ENCODE measurements at places on chromosomes 11 and 22. TPM values are rescaled to one million over a fixed set of nuclear protein-coding genes. Genes with fewer than 3 reads are reported as not detected.

GRCh38 chr22:42696331-42696967, 24.2 kb downstream of the A4GALT start:
- DNase-seq: no peak

GRCh38 chr11:125022551-125022950, 40.6 kb upstream of the SLC37A2 start:
- DNase-seq: no peak

GRCh38 chr22:30296833-30297232, 7.5 kb upstream of the CASTOR1 start:
- DNase-seq: no peak

- DNase-seq: no peak
Measured at GRCh38 chr11:49995565-49995964, 13.2 kb upstream of the OR4C12 start.

GRCh38 chr22:40982482-40983385, 31.6 kb downstream of the RBX1 start:
- no peak for DNase-seq

GRCh38 chr11:72788241-72788640, 5.6 kb downstream of the STARD10 start:
- DNase-seq: no peak

- DNase-seq: no peak
Measured at GRCh38 chr11:43790444-43790794, 90.2 kb upstream of the ALKBH3 start.

- DNase-seq: no peak
Measured at GRCh38 chr11:6431861-6432260, 8.9 kb downstream of the HPX start.

DNA sequence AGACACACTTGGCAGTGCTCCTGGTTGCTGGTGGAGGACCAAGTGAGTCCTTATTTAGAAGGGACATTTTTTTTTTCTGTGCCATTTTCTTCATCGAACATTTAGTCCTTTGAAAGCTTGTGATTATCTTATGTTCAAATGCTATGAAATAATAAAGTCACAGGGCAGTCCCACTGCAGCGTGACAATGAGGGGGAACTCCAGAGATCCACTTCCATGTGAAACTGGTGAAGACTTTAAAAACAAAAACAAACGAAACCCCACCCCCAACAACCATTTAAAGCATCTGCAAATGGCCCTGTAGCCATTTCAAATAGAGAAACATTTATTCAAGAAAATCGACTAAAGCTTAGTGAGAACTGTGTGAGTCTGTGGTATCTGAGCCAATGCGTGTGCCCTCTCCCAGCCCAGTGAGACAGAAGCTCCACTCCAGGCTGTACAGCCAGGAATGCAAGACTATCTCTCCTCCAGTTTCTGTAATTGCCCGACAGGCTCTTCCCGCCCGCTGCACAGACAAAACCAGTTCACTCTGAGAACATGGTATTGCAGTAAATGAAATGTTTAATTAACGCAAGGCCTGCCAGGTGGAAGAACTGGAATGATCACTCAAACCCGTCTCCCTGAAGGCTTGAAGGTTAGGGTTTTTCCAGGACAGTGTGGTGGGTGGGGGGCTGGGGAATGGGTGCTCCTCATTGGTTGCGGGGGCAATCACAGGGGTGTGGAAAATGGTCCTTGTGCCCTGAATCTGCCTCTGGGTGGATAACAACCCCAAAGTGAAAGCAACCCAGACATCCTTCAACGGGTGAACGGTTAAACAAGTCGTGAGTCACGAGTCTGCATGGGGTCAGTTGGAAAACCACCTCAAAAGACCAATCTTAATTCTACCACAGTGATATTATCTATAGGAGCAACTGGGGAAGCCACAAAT, 8.4 kb downstream of the KRTAP5-6 start:
- no peak for DNase-seq

DNA sequence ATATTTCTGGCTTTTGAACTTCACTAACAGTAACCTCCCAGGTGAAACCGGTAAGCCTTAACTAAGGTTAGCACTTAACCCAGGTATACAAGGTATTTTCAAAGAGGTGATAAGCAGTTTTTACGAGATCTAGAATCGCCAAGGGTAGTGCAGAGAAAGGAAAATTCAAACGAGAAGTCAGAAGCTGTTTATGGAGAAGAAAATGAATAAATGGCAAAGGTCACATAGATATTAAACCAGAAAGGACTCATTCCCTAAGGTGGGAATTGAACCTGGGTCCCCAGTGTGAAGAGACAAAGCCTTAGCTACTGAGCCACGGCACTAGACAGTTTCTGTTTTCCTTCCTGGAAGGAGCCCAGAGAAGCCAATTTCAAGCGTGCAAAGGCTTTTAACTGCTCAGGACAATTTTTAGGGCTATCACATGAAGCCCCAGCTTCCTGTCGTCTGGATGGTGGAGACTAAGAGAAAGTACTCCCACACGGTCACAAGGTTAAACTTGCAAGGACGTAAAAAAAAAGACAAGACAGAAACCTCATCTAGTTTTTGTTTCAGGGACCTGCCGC, 5.7 kb upstream of the C1QTNF6 start:
- no peak for DNase-seq

DNA sequence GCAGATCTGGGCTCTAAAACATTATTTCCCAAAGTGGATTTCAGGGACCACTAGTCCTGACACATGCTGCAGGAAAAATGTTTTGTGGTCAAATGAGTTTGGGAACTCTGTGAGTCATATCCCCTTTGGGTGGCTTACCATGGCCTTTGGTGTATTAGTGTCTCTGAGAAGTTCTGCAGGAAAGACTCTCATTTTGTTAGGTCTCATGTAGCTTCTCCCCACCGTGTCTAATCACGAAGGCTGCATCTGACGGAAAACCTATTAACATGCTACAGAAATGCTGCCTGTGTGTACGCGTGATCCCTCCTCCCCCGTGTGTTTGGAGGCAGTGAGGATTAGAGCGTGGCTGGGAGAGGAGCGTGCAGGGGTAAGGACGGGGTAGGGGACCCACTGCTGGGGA, 191.7 kb downstream of the ST3GAL4 start:
- no peak for DNase-seq

DNA sequence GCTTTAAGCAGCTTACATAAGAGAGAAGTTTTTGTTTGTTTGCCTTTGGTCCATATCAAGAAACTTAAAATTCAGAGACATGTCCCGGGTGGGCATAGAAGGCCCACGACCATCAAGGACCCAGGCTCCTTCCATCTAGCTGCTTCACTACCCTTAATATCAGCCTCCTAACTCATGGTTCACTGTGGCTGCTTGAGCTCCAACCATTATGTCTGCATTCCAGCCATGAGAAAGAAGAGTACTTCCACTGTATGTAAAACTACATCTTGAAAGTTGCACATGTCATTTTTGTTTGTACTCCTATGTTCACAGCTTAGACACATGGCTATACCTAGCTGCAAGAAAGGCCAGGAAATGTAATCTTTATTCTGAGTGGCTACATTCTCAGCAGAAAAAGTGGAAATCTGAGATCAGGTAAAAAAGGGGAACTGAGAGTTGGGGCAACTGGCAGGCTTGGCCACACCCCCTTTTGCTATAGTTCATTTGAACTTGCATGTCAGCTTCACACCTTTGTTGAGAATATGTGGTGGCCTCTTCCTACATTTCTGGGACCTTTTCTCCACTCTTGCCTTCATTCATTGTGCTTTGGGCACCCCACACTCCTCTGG, 81.3 kb upstream of the TP53I11 start:
- DNase-seq: no peak

GRCh38 chr11:61140416-61140815, 20.8 kb downstream of the VPS37C start:
- DNase-seq: no peak

SNX15 gene
- total RNA-seq: 30.0 TPM

HTR3A gene
- not detected for total RNA-seq

USP2 gene
- total RNA-seq: 0.24 TPM

SMC1B gene
- not detected for total RNA-seq

SMTNL1 gene
- total RNA-seq: not detected

OR51E2 gene
- 0.40 TPM for total RNA-seq

SLC36A4 gene
- total RNA-seq: 25.3 TPM

All from osteocyte (in vitro differentiated cells).